Activated CD8-positive, alpha-beta T cell treated with anti-CD3 and anti-CD28 coated beads for 36 hours (primary cell): ENCODE measurements at places on chromosomes 3 and 15. TPM values are rescaled to one million over a fixed set of nuclear protein-coding genes. Genes with fewer than 3 reads are reported as not detected.

SEMA5B gene
- not detected for total RNA-seq

SERINC4 gene
- not detected for total RNA-seq

UTS2B gene
- not detected for total RNA-seq

TMEM40 gene
- not detected for total RNA-seq

IL17RB gene
- not detected for total RNA-seq

CACNA1D gene
- not detected for total RNA-seq

DNA sequence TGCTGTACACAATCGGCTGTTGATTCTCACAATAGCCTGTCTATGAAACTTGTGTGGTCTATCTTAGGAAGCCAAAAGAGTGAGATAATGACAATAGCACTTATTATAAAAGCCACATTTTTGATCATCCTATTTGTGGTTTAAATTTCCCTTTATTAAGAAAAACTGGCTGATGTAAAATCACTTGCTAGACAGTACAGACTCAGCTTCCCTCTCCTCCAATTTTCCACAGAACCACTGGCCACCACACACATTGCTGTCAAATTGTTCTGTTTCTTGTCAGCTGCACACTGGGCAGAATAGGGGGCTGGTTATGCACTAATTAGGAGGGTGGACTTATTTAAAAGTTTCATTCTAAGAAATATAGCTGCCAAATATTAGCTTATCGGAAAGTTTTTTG lies 425.9 kb downstream of the EPHA3 start:
- no peak for DNase-seq
- H3K27me3 ChIP-seq = no peaks in the 10 kb centered on the region
- H3K4me1 ChIP-seq = no peaks in the 10 kb centered on the region
- no peaks in the 10 kb centered on the region for H3K36me3 ChIP-seq
- H3K27ac ChIP-seq = no peak overlapping the region
- H3K4me3 ChIP-seq = no peak overlapping the region

DNA sequence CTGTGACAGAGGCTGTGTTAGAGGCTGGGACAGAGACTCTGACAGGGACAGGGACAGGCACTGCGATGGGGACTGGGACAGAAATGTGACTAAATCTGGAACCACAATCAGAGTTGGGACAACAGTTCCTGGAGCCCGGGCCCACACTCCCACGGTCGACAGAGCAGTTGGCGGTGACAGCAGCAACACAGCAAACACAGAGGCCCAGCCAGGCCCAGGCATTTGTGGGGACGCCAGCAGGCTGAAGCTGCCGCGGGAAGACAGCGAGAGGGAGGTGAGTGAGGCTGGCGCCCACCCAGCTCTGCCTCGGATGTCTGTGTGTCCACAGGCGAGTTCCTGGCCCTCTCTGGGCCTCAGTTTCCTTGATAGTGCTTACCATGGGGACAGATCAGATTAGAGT lies 9.3 kb upstream of the HCN4 start:
- peaks cover 2% of the 10 kb centered on the region for H3K36me3 ChIP-seq
- no peak overlapping the region for H3K4me3 ChIP-seq
- H3K27ac ChIP-seq = no peak overlapping the region
- no peak for DNase-seq
- H3K27me3 ChIP-seq = peaks cover 19% of the 10 kb centered on the region

GRCh38 chr3:184165543-184165942 lies 9.1 kb upstream of the AP2M1 start:
- no peaks in the 10 kb centered on the region for H3K27me3 ChIP-seq
- no peak overlapping the region for H3K4me3 ChIP-seq
- DNase-seq = no peak
- H3K27ac ChIP-seq = no peak overlapping the region
- no peaks in the 10 kb centered on the region for H3K36me3 ChIP-seq

DNA sequence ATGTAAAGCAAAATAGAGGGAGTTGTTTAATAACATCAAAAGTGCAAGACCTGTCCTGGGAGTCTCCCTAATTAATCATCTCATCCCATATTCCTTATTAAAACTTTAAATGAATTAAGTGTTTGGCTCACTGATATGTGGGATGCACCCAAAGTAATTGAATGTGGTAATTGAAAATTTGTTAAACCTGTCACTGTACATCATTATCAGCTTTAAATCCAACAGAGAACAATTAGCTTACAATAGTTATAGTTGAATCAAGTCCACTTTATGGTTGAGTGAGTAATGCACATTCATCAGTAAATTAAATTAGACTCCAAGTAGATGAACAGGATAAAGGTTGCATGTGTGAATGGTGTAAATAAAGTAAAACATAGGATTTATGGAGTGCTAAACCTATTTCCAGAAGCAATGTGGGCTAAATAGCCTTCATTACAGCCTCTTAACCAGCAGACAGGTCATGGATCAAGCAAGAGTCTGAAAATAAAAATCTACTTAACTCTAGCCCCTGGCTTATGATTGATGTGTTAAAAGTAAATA lies 608.2 kb upstream of the CCDC54 start:
- no peak overlapping the region for H3K27ac ChIP-seq
- H3K36me3 ChIP-seq = no peaks in the 10 kb centered on the region
- no peaks in the 10 kb centered on the region for H3K27me3 ChIP-seq
- no peak for DNase-seq
- H3K4me3 ChIP-seq = no peak overlapping the region

DNA sequence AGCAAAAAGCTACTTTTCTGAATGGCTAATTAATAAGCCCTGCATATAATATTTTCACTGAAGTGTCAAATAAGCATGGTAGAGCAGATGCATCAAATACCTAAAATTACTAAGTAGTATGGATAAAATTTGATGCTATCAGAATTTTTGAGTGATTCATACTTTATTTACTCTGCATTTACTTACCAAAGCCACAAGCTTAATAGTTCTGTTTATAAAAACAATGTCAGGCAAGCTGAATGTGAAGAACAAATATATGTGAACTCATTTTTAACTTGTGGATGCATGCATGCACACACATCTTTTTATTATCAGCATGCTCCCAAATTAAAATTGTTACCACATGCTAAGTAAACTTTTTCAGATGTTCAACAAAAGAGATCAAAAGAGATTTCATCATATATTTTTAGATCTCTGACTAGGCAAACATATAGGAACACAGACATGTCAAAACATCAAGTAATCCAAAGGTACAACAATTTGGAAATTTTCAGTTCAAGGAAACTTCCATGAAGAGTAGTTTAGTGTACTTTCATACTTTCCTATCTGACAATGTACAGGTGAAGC lies 969.4 kb downstream of the ROBO1 start:
- H3K4me1 ChIP-seq = peaks cover 7% of the 10 kb centered on the region
- H3K4me3 ChIP-seq = no peak overlapping the region
- H3K27ac ChIP-seq = no peak overlapping the region
- DNase-seq = no peak
- no peaks in the 10 kb centered on the region for H3K36me3 ChIP-seq

- H3K27me3 ChIP-seq = peaks cover 2% of the 10 kb centered on the region
- no peak for DNase-seq
- no peaks in the 10 kb centered on the region for H3K4me1 ChIP-seq
These were observed 201.3 kb upstream of the LRIG1 start for GRCh38 chr3:66702126-66702525.
